ENCODE measurements at places on chromosomes 13 and 19. TPM values are rescaled to one million over a fixed set of nuclear protein-coding genes. Genes with fewer than 3 reads are reported as not detected.

GRCh38 chr13:99526549-99526948, 25.3 kb downstream of the TM9SF2 start:
- no peak for DNase-seq

GRCh38 chr13:36903925-36904595, 16.0 kb downstream of the SMAD9 start:
- DNase-seq: no peak

- no peak for DNase-seq
Measured at GRCh38 chr19:44869733-44870470, 21.2 kb upstream of the TOMM40 start.

- DNase-seq: no peak
Measured at GRCh38 chr13:39107561-39107960, 69.3 kb downstream of the NHLRC3 start.

The SLC25A41 gene
- 1.7 TPM for polyA plus RNA-seq

DNA sequence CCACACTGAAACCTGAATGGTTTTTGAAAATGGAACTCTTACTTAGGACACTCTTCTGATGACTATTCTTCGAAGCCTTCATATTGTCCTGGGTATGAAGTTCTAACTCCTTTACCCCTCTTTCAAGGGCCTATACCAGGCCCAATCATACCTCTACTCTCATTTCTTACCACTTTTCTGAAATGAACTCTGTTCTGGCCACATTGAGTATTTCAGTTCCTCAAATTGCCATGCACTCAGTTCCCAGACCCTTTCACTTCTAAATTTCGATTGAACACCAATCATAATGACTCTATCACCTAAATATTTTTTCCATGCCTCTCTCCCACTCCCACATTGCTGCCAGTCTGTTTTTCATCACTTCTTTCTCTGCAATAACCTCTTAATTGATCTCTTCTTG, 53.7 kb downstream of the LACC1 start:
- DNase-seq: no peak

The SUGP2 gene
- 85.2 TPM for polyA plus RNA-seq

GRCh38 chr19:40266119-40266518, 19.0 kb downstream of the AKT2 start:
- peak; percentile 69 for DNase-seq

GRCh38 chr19:3679581-3679980, 20.7 kb downstream of the PIP5K1C start:
- DNase-seq: no peak

- DNase-seq: no peak
Measured at GRCh38 chr13:30091035-30091434, 216.3 kb downstream of the KATNAL1 start.

DNA sequence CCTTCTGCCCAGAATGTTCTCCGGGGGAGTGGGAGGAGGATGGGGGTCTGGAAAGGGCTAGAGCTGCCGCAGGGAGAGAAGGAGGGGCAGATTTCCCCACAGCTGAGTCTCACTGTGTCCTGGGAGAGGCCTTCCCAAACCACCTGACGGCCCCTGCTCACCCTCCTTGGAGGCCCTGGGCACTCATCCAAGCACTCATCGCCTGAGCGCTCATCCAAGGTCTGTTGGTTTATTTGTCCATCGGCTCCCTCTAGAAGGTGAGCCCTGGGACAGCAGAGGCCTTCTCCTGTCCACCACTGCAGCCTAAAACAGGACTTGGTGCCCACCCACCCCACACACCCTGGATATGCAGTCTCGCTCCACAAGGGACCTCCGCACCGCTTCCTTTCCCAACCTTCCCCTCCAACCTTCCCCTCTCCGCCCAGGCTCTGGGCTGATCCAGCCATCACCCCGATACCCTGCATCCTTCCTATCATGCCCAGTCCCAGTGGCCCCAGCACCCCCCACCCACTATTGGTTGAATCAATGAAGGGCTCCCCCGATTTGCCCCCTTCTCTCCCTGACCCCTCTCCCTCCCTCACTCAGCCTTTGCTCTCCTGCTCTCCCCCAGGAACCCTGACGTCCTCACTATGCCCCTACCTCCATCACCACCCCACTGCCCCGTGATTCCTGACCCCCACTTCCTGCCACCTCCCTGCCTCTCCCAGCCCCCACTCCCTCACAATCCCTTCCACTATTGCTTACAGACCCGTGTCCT, 1.7 kb downstream of the UBXN6 start:
- DNase-seq: peak; percentile 75

DNA sequence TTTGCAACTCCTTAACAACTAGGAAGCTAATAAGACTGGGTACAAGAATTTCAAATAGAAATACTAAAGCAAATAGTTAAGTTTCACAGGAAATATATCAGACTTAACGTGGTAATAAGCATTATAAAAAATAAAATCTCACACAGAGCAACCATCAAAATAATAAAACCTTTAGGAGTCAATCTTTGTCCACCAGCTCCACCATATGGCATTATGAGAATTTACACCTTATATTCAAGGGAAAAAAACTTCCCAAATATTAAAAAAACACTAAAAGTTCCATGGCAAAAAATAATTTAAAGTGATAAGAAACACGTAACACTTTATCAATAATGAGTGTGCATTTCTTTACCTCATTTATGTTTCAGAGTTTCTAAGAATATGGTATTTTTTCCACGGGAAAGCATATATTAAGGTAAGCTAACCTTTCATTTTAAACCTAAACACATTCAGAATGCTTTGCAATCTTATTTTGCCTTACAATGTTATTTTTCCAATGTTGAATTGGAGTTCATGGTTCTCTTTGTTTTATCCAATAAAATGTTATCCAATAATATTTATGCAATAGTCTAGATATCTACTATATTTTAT, 423.2 kb upstream of the SGCG start:
- no peak for DNase-seq
